ENCODE measurements at places on chromosomes 16 and 17.
A peak's percentile ranks its signal among the peaks of the same experiment; 100 is the strongest.

- DNase-seq: peak; percentile 61
Observed at GRCh38 chr17:19502517-19502916, 31.1 kb upstream of the SLC47A1 start.

- DNase-seq: no peak
Observed at GRCh38 chr17:28216052-28216451, 102.9 kb upstream of the TMEM97 start.

- no peak for DNase-seq
Observed at GRCh38 chr17:6460531-6461161, 16.4 kb downstream of the PIMREG start.

GRCh38 chr16:65005696-65006095, 116.2 kb downstream of the CDH11 start:
- DNase-seq: no peak

DNA sequence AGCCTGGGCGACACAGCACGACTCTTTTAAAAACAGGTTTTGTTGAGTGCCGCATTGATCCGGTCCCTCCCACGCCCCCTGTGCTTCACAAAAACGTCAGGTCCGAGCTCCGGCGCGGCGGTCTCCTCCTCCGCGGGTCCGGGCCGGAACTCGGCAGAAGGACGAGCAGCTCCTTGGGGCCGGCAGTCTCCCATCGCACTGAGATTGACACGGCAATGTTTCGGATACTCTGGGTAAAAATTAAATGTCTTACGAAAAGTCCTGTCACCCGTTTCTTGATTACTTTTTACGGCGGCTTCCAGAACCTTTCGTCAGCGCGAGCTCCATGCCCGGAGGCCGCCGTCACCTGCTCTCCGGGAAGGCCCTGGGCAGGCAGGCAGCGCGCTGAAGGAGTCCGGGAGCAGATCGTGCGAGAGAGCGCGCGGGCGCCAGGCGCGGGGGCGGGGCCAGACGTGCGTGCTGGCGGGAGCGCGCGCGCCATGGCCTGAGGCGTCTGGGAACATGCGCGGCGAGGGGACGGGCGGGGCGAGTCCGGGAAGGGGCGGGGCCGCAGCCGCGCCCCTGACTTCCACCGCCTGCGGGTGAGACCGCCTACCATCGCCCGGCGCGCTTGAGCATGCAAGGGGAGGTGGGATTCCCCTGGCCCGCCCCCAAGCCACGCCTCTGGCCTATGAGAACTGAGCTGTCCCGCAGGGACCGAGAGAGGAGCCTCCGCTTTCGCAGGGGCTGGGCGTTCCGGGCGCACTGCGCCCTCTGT, 11.7 kb upstream of the SRL start:
- peak; percentile 99 for DNase-seq

- DNase-seq: no peak
Observed at GRCh38 chr16:81928975-81929374, 82.3 kb downstream of the SDR42E1 start.

GRCh38 chr17:9577373-9577709, 899 bp downstream of the CFAP52 start:
- DNase-seq: no peak

DNA sequence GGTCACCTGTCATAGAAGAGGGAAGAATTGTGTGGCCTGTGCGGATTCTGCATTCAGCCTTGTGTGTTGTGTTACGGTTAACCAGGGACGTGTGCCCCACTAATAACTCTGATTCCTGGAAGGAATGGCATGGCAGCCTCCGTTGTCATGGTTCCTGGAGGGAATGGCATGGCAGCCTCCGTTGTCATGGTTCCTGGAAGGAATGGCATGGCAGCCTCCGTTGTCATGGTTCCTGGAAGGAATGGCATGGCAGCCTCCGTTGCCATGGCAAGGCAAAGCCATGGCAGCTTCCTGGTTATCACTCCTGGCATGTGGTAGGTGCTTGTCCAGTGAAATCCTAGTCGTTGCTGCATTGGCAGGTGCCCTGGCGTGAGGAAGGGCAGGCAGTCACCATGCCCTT, 8.9 kb downstream of the SPG7 start:
- no peak for DNase-seq

DNA sequence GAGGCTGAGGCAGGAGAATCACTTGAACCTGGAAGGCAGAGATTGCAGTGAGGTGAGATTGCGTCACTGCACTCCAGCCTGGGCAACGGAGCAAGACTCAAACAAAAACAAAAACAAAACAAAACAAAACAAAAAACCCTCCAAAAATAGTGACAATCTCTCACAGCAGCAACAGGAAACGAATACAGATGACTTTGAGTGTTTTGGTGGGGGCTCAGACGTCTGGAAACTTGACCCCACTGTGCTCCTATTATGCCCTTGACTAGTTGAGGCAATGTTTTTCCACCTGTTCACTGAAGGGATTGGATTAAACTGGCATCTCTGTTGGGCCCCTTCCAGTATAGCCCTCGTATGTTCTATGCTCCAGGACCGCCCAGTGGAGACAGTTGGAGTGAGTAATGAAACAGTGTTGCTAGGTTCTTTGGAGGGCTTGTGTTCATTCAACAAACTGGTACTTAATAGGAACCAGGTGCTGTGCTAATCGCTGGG, 167.0 kb downstream of the UTP18 start:
- no peak for DNase-seq

GRCh38 chr16:56989988-56990387, 631 bp downstream of the NLRC5 start:
- no peak for DNase-seq

DNA sequence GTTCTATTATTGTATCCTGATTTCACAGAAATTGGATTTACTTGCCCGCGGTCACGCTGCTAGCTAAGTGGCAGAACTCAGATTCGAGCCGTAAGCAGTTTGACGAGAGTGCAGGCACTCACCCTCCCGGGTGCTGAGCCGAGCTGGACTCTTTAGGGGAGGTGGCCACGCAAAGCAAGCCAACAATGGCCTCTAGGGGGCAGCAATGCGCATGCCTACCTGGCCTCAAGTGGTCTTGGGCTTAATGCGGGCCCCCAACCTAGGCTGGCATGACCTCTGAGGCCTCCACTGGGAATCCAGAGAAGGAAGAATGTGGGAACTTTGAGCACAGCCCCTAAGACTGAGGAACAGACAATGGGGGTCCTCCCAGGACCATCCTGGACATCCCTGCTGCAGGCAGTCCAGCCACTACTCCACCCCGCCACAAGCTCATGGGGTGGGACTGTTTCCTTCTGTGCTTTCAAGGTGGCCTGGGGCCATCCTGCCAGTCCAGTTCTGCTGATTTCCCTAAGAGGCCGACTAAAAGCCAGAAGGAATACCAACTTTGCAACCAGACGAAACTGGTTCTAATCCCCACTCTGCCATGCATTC, 276.5 kb downstream of the XYLT1 start:
- peak; percentile 86 for DNase-seq

DNA sequence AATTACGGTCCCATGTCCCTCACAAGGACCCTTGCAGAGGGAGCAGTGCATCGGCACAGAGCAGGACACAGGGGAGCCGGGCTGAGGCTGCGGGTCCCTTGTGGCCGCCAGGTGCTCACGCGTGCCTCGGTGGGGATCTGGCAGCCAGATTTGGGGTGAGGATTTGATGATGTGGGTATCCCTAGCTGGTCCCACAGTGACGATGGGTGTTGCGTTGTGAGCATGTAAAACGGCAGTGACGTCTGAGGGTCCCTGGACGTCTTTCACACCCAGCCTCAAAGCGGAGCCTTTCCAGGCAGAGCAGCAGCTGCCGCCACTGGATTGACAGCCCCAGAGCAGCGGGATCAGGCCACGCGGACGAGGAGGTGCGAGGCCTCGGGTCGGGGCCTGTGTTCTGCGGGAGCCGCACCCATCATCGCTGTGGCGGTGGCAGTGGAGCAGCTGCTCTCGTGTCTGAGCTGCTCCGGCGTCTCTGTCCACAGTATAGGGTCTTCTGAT, 54.6 kb downstream of the WDR45B start:
- no peak for DNase-seq

DNA sequence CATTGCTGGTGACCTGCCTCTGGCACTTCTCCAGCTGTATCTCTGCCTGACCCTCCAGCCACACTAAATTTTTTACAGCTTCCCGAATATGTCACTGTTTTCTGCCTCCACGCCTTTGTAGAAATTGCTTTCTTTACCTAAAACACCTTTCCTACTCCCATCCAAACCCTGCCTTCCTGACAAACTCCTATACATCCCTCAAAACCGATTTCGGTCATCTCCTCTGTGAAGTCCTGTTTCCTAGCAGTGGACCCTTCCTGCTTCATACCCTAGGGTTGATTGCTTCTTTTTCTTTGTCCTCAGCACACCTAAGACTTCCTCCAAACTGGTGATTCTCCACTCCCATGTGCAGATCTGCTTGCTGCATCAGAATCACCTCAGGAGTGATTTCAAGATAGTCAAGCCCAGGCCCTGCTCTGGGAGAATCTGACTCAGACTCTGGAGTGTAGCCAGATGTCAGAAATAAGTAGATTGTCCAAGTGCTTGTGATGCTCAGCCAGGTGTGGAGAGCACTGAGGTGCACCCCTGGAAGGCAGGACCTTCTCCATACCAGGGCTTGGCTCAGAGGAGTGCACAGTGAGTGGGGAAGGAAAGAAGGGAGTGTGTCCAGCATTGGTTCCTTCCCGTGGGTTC, 184.2 kb downstream of the COPRS start:
- DNase-seq: peak; percentile 39

DNA sequence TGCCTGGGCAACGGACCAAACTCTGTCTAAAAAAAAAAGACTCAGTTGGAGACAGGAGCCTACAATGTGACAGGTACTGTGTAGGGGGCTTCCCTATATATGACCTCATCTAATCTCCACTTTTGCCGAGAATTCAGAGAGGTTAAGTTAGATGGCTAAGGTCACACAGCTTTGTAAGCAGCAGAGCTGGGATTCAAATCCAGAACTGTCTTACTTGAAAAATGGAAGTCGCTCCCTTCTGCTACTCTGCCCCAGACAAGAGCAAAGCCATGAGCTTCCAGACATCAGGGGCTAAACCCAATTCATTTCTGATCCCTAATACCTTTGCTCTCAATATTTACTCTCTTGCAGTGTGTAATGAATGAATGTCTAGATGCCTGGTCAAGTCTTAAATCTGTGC, 41.5 kb upstream of the ABCC12 start:
- no peak for DNase-seq

DNA sequence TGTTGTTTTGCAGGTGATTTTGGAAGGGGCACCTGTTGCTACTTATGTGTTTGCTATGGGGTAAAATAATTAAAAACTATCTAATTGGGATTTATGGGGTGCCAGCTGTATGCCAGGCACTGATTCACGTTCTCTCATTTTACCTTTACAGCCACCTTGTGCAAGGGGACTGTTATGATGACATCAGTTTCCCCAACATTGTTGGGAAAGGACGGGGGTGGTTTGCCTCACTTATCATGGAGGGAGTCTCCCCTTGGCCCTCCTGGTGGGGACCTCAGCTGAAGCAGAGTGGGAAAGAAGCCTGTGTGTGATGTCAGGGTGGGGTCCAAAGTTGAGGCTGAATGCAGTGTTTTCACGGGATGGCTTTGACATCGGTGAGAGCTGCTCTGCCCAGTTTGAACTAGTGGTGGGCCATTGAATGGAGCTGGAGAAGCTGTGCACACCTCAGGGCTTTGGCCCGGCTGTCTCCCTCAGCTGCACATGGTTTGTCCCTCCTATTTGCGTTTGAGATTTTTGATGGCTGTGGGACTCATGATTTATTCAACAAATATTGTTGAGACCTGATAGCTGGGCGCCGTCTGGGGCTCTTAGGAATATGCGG, 36.1 kb downstream of the CMIP start:
- DNase-seq: no peak

DNA sequence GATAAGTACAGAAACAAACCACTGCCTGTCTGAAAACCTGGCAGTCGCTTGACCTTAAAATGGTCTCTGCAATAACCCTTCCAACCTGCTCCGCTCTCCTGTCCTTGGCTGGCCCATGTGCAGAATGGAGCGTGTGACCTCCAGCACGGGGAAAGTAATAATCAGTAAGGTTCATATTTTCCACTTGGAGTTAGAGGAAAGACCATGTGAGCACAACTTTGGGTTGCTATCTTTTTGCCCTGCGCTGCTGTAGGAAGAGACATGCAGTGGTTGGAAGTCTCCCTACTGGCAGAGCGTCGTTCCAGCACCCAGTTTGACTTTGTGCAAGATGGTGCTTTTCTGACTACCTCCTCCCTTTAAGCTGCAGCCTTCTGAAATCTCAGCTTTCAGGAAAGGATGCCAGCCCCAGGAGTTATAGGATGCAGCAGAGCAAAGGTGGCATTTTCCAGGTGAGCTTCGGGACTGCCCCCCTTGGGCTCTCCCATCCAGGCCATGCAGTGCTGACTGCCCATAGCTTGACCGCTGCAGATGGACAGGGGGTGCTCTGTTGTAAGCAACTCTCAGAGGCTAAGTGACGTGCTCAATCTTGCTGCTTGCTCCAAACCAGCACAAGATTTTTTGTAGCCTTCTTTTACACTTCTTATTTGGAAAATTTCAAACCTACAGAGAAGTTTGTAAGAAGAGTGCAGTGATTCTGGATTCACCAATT, 110.7 kb upstream of the NOL11 start:
- DNase-seq: peak; percentile 23

Measured in activated CD8-positive, alpha-beta memory T cell treated with anti-CD3 and anti-CD28 coated beads, Interleukin-2, amount 50 U/mL, for 48 hours (primary cell).